Occipital lobe (tissue), 3 donors: ENCODE measurements at places on chromosomes 4 and X. TPM values are rescaled to one million over a fixed set of nuclear protein-coding genes. Genes with fewer than 3 reads are reported as not detected.

TCEAL2 gene
- 18.7 TPM for total RNA-seq

DNA sequence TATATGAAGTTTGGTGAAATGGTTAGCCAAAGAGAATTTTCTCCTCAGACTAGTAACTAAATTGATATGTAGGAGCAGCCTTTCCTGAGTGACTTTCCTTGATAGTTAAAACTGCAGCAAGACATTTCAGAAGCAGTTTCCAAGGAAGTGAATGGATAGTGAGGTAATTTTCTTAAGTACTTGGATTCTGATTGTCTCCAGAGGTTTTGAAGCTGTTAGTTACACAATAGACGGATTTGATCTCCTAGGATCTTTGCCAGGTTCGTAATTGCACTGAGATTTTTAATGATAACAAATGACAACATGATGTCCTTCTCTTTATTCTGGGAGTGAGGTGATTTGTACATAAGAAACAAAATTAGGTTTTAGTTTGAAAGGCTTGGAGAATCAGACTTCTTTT lies 29.2 kb downstream of the PRRG1 start:
- no peak for DNase-seq

DNA sequence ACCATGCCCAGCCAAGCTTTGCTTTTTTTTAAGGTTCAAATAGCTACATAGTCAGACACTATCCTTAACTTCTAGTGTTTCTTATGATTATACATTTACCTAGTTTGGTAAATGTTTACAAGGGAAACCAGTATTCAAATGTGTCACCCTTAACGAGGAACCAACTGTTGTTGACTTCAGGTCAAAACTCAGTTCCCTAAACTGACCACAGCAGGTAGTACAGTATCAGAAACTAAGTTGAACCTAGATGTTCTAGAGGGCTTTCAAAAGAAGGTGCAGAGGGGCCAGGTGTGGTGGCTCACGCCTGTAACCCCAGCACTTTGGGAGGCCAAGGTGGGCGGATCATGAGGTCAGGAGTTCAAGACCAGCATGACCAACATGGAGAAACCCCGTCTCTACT lies 11.3 kb downstream of the GPC4 start:
- DNase-seq: no peak

ERCC6L gene
- total RNA-seq: 0.62 TPM

- DNase-seq: no peak
Measured at GRCh38 chr4:104749062-104749461, 254.4 kb upstream of the CXXC4 start.

SLC10A3 gene
- total RNA-seq: 3.4 TPM

- DNase-seq: no peak
Measured at GRCh38 chr4:153148791-153149190, 55.5 kb upstream of the TRIM2 start.

DNA sequence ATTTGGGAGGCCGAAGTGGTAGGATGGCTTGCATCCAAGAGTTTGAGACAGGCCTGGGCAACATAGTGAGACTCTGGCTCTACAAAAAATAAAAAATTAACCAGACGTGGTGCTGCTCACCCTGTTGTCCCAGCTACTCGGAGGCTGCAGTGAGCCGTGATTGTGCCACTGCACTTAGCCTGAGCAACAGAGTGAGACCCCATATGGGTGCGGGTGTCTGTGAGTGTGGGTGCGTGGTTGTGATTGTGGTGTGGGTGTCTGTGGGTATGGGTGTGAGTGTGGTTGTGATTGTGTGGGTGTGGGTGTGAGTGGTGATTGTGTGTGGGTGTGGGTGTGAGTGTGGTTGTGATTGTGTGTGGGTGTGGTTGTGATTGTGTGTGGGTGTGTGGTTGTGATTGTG lies 114.6 kb downstream of the UBE2K start:
- no peak for DNase-seq

- no peak for DNase-seq
Measured at GRCh38 chr4:25171201-25171865, 11.1 kb upstream of the SEPSECS start.

SUPT20HL1 gene
- total RNA-seq: not detected

DNA sequence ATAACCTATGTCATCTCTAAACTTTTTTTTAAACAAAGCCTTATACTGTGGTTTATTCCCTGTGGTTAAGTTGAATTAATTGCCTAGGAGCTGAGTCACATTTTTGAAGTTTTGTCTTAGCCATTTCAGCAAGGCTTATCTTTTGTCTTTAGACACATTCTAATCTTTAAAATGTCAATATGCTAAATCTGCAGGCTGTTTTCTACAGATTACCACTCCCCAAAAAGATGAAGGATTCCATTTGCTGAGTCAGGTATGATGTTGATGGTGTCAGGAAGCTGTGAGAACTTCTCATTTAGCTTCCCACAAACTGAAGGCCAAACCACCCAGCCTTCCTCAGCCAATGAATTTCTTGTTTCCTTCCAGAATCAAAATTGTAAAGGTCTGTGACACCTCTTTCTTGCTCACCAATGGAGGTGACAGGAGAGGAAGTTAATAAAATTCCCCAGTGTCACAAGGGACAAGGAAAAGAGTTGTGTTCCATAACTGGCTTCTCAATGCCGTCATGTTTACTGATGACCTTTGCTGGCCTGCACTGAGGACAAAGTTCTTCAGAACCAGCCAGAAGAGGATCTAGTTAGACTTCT lies 3.7 kb upstream of the CXCL6 start:
- no peak for DNase-seq

DNA sequence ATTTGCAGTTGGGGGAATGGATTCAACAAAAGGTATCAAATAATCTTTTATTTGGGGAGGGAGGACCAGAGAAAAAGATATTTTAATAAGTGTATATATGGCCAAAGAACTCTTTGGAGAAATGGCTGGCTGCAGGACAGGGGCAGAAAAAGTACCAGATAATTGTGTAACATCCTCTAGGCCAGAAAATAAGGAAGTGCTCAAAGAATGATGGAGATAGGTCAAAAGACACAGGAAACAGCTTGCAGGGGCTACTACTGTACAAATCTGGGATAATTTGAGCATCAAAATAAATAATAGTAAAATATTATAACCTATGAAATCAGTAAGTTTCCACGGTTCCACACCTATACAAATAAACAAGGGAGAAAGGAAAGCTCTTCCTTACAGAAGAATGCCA lies 34.8 kb downstream of the KLHL5 start:
- DNase-seq: no peak

TMSB15B gene
- total RNA-seq: 26.0 TPM

- DNase-seq: no peak
Measured at GRCh38 chrX:133541021-133541420, 125.7 kb upstream of the GPC4 start.

DNA sequence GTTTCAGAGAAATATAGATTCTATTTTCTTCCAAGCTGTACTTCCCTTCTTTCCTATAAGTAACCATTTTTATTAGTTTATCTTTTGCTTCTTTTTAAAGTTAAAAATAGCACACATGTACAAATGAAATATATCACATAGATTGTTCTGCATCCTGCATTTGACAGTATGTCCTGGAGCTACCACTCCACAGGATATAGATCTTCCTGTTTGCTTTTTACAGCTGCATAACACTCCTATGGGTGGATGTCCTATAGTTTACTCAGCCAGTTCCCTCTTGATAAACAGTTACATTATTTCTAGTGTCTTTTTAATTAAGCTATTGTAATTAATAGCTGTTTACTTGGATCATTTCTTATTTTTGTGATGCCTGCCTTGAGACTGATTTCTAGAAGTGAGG lies 301.6 kb upstream of the DDX53 start:
- DNase-seq: no peak

DNA sequence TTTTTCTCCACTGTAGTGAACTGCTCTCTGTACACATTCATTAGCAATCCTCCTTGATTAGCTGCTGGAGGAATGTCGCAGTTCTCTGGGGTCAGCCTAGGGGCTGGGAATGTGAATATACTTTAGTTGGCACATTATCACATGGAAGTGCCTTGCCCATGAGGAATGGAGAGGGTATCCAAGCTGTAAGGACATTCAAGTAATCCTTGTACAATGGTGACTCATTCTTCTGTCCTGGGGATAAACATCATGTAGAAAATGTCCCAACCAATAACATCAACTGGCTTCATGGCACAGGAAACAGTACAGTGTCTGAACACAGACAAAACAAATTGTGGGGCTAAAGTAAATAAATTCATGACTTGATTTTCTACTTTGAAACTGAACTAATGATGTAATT lies 147.1 kb downstream of the GLRA2 start:
- no peak for DNase-seq

GRCh38 chr4:18571301-18571761 lies 549.8 kb upstream of the LCORL start:
- no peak for DNase-seq

GRCh38 chr4:110799211-110799610 lies 176.3 kb upstream of the PITX2 start:
- no peak for DNase-seq

ZBTB33 gene
- total RNA-seq: 50.5 TPM

DNA sequence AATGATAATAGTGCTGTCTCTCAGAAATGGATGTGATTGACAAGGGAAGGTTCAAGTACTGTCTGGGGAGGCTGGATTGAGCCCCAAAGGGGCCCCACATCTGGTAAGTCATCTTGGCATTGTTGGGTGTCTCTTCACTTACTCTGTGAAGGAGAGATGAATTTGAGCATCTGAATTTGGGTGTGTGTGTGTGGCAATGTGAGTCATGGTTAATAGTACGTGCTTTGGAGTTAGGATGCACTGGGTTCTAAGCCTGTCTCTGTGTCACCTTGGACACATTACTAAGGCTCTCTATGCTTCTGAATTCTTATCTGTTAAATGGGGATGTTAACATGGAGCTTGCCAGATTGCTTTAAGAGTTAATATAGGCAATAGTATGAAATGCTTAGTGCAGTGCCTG lies 80.4 kb downstream of the FRAS1 start:
- DNase-seq: no peak

- DNase-seq: no peak
Measured at GRCh38 chr4:72073816-72074215, 42.0 kb downstream of the NPFFR2 start.

GSX2 gene
- 1.1 TPM for total RNA-seq

ZIC3 gene
- total RNA-seq: 1.4 TPM

SLC25A53 gene
- 12.3 TPM for total RNA-seq

ERAS gene
- total RNA-seq: not detected

DNA sequence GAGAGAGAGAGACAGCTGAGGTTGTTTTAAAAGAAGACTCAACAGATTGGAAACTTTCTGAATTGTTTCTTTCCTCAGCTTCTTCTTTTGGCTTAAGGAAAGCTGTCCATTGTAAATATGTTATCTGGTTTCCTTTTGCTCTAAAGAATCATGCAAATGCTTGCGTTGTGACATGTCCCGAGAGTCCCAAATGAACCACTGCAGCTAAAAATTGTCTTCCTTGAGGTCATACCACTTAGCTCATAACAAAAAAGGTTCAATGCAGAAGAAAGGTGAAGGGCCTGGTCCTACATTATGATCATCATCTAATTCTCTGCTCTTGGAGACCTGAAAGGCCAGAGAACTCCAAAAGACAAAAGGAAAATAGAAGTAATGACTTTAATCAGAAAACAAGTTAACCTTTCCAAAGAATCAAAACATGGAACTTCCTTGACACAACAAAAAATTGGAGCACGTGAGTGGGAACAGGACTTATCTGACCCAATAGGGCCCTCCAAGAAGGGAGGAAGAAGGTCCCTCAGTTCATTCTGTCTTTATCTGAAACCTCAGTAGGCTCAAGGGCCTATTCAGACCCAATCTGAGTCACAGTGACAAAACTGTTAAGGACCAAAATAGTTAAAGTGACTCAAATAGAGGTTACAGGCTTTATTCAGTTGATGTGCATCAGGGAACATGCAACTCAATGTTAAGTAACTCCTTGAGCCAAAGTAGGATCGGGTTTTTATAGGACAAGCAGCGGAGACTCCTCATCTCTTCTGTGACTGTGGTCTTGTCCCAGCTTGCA lies 14.7 kb upstream of the VSIG1 start:
- no peak for DNase-seq
